Activated CD4-positive, CD25-positive, alpha-beta regulatory T cell treated with anti-CD3 and anti-CD28 coated beads, Interleukin-2, amount 50 U/mL, for 16 hours (primary cell): ENCODE measurements at places on chromosomes 4 and X.

DNA sequence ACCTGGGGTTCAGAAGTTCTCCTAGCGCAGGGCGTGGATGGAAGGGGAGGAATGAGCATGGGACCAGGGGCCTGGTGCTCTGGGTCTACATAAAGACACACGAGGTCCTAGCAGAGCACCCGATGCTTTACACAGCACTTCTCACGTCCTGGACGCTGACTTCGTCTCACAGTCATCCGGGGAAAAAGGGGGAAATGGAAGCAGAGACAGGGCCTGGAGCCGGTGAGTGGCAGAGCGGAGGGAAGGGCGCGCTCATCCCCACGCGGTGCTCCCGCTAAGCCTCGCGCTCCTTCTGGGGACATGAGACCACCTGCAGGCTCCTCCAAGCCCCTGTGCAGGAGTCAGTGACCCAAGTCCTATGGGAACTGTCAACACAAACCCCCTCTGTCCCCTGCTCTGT lies 157.7 kb downstream of the AFAP1 start:
- DNase-seq: no peak

DNA sequence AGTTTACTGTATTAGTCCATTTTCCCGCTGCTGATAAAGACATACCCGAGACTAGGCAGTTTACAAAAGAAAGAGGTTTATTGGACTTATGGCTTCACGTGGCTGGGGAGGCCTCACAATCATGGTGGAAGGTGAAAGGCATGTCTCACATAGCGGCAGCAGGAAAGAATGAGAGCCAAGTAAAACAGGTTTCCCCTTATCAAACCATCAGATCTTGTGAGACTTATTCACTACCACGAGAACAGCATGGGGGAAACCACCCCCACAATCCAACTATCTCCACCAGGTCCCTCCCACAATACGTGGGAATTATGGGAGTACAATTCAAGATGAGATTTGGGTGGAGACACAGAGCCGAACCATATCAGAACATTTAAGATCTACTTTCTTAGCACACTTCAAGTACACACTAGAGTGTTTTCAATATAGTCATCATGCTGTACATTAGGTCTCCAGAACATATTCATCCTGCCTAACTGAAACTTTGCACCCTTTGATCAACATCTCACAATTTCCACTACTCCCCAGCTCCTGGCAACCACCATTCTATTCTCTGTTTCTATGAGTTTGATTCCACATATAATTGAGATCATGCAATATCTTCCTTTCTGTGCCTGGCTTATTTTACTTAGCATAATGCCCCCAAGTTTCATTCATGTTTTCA lies 341.0 kb downstream of the ARHGAP24 start:
- no peak for DNase-seq

GRCh38 chr4:116632269-116632668 lies 453.1 kb downstream of the TRAM1L1 start:
- no peak for DNase-seq

DNA sequence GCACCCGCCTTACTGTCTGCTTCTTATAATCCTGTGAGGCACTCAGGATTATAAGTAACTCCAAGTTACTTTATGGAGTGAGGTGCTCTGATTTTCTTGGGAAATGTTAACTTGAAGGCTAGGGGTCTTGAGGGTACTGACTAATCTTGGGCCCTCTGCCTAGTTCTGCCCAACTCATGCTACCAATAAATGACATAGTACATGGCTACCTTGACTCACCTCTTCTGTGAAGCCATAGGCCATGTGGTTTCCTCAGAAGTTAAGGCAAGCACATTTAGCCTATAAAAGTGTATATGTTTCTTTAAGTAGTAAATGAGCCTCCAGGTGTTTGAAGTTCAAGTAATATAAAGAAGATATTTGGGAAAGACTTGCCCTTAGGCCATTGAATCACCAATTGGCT lies 99.8 kb upstream of the CASK start:
- DNase-seq: no peak

- no peak for DNase-seq
Measured at GRCh38 chr4:17103231-17103630, 204.8 kb upstream of the LDB2 start.

GRCh38 chr4:176902710-176903323 lies 110.1 kb upstream of the VEGFC start:
- DNase-seq: no peak

GRCh38 chr4:36133658-36134057 lies 110.7 kb downstream of the ARAP2 start:
- DNase-seq: no peak

- no peak for DNase-seq
Measured at GRCh38 chr4:148007314-148007760, 275.4 kb downstream of the ARHGAP10 start.

DNA sequence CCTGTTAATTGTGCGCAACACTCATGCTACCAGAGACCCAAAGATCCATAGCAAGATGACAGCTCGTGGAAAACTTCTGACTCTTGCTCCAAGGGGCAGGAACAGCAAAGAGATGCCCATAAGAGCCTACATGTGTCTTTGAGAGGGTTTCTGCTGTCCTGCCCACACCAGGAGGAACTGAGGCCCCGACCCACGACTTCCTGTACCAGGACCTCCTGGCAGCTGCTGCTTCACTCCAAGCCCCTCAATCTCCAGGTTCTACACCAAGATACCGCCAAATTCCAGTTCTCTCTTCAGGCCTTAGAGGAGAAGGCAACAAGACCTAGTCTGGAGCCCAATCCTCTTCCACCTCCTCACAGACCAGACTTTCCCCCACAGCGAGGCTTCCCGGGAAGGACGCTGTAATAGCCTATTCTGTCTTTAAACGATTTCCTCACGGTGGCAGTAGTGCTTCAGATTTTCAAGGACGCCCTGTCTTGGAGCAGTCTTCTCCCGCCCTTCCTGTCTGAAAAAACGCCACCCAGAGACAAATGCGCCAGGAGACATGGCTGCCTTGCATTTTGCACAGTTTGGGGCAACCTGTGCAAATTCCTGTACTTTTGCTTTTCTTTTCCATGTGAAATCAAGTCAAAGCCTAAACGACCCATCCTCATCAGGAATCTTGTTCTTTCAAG lies 230.2 kb upstream of the STK26 start:
- no peak for DNase-seq

DNA sequence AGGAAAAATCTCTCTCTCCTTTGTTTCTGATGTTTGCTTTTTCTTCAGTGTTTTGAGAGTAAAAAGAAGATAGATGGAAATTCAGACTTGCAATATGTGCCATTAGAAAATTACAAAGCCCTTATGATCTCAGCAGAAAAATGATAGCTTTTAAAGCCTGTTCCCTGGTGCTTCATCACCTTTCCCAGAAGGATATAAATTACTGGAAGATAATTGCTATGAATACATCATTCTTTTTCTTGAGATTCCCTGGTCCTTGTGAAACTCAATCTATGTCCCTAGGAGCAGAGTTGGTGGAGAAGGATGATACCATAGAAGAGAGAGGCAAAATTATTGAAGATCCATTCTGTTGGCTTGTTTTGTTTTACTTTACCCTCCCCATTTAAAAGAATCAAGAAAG lies 86.5 kb downstream of the GLRA3 start:
- no peak for DNase-seq

DNA sequence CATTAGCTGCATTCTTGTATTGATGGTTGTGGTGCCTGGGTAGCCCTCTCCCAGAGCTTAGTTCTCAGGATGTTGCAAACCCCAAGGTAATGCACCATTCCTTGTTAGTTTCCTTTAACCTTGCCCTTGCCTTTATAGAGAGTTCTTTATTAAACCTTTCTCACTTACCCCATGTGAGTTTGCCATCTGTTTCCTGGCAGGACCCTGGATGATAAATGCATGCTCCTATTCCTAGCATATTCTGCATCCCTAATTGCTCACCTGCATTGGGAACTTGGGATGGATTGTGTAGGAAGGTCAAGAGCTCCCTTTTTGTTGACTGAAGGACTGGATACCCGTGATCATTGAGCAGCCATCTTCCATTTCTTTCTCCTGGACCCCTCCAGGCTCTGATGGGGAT lies 59.9 kb upstream of the AP1S2 start:
- no peak for DNase-seq

DNA sequence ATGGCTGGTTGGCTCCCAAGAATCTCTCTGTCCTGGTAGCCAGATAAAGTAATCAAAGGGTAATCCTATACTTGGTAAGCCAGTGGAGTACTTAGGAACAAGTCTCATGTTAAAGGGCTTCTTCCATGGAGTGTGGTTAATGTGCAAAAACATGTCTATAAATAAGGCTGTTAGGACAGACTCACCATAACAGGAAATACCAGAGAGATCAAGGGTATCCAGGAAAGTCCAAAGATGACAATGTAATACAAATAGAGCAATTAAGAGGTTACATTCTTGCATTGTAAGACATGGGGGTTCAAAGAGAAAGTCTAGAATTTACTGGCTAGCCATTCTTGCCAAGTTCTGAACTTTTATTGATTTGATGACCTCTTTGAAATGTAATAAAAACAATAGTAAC lies 61.9 kb upstream of the ZCCHC13 start:
- DNase-seq: no peak

GRCh38 chr4:149896432-149896831 lies 80.8 kb upstream of the IQCM start:
- no peak for DNase-seq

- DNase-seq: no peak
Measured at GRCh38 chr4:1152290-1152689, 20.1 kb downstream of the SPON2 start.

GRCh38 chrX:68411729-68412128 lies 21.6 kb downstream of the OPHN1 start:
- DNase-seq: no peak

GRCh38 chr4:168335621-168336020 lies 17.1 kb upstream of the DDX60 start:
- no peak for DNase-seq
